ENCODE measurements at places on chromosomes 7 and 10. TPM values are rescaled to one million over a fixed set of nuclear protein-coding genes. Genes with fewer than 3 reads are reported as not detected.

SPDYE2 gene
- not detected for total RNA-seq

TRIM74 gene
- 0.90 TPM for total RNA-seq

ANKRD61 gene
- not detected for total RNA-seq

GRCh38 chr10:62584731-62585130 lies 210.6 kb downstream of the ZNF365 start:
- no peak for DNase-seq

DNA sequence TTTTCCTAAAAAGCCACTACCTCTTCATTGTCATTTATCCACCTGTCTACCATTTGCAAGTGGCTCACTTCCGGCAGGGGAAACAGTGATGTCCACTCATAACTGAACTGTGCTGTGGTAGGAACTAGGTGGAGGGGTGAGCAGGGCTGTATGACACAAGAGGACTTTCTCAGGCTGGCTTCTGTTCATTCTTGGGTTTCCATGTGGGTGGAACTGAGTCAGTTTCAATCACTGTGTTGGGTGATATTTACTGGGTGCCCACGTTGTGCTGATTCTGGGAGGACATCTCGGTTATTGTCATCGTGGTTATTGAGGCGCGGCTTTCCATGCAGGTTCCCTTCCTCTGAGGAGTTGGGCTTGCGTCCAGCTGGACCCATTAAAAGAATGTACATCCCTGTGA lies 38.8 kb downstream of the RAMP3 start:
- no peak for DNase-seq

Data from mucosa of descending colon (tissue), 3 donors.